ENCODE measurements at places on chromosomes 4 and X.
A peak's percentile ranks its signal among the peaks of the same experiment; 100 is the strongest.

DNA sequence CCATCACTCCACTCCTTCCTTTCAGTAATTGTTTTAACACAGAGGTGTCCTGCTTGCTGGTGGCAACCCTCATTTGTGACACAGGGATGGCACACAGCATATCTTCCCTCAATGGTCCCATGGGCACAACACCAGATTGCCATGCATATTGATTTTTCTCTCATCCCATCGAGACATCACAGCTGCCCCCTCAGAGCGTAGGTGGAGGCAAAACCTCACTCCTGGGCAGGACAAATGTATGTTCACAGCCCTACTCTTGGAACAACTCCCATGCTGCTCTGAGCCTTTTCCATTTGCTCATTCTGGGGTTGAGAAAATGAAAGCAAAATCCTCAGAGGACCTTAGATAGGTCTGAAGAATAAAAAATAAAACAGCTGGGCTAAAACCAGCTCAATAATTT is 172.2 kb downstream of the GABRB1 start:
- DNase-seq = no peak

DNA sequence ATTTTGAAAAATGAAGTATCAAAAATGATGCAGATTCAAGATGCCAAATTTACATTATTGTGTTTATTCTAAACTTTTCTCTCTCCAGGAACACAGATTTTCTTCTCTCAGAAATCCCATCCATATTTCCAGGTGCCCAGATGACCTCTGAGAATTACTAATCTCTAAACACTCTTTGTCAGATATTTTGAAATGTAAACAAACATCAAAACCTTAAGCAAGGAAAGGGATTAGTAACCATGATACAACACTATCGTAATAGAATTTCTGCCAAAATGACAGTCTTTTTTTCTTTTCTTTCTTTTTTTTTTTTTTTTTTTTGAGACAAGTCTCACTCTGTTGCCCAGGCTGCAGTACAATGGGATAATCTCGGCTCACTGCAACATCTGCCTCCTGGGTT is 76.7 kb downstream of the PDS5A start:
- no peak for DNase-seq

- no peak for DNase-seq
These were observed 29.3 kb upstream of the GPRIN3 start for GRCh38 chr4:89336818-89337420.

GRCh38 chr4:4455210-4455865 is 68.4 kb downstream of the NSG1 start:
- DNase-seq = no peak

DNA sequence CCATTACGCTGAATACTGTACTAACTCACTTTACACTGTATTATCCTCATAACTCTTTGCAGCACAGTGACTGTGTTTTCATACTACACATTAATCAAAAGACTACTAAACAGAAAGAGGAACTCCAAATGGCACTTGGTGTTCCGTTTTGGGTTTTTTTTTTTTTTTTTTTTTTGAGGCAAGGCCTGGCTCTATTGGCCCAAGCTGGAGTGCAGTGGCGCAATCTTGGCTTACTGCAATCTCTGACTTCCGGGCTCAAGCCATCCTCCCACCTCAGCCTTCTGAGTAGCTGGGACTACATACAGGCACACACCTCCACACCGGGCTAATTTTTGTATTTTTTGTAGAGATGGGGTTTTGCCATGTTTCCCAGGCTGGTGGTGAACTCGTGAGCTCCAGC is 10.7 kb downstream of the KLHL8 start:
- no peak for DNase-seq

GRCh38 chrX:85084770-85085393 is 81.2 kb downstream of the APOOL start:
- DNase-seq = no peak

DNA sequence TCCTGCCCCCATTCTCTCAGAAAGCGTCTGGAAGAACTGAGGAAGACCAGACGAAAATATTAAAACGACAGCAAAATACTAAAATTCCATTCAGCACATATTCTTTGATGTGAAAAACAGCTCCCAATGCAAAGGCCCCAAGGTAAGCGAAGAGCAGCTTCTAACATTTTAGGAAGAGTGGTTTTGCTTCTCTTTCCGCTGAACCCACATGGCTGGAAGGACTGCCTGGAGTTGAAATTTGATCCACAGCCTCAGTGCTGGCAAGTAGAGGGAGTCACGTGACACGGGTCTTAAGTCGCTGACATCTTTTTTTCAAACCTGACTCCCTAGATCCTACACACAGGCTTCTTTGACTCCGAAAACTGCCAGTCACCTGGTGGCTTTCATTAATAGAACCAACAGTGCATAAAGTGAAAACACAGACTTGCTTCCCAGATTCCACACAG is at the start of gene FAM13A:
FAM13A (minus strand) TSS at position 233 of the 446 bp plus-strand sequence; CDS start at position 12, 221 bp downstream.
- peak; percentile 79 for DNase-seq

GRCh38 chr4:180706766-180707165 is 1536.4 kb upstream of the TENM3 start:
- DNase-seq = no peak

GRCh38 chr4:122533841-122534240 is 77.3 kb upstream of the IL2 start:
- no peak for DNase-seq

- no peak for DNase-seq
These were observed 65.6 kb downstream of the SPINK2 start for GRCh38 chr4:56755901-56756300.

Data from NCI-H1092 (cell line).